CD4-positive, alpha-beta memory T cell (primary cell): ENCODE measurements at places on chromosomes 1 and 21.
A peak's percentile ranks its signal among the peaks of the same experiment; 100 is the strongest.

DNA sequence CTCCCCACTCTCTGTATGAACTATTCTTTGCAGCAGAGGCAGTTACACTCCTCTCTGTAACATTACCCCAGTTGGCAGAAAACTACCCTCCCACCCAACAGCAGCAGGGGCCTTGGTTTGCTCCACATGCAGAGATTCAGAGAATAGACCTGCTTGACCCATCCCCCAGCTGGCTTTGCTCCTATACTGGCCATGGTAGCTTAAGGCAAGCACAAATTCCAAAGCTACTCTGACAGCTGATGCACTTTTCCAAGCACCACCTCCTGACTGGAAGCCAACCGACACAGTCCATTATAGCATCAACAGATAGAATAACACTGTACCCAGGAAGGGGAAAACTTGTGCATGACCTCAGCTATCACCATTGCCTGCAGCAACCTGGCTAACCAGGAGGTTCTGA, 846.5 kb upstream of the NCAM2 start:
- DNase-seq: no peak

- DNase-seq: no peak
Measured at GRCh38 chr1:182163821-182164223, 102.3 kb upstream of the ZNF648 start.

DNA sequence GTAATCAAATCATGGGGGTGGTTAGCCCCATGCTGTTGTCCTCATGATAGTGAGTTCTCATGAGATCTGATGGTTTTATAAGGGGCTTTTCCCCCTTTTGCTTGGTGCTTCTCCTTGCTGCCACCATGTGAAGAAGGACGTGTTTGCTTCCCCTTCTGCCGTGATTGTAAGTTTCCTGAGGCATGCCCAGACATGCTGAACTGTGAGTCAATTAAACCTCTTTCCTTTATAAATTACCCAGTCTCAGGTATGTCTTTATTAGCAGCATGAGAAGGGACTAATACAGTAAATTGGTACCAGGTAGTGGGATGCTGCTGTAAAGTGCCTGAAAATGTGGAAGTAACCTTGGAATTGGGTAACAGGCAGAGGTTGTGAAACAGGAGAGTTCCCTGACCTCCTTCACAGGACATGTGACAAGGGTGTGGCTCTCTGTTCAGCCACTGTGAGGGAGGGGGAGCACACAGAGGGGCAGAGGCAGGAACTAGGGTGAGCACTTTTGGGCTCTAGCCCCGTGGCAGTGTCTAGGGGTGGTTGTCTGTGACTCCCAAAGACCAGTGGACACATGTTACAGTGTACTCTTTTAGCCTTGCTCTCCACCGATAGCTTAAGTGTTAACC, 105.3 kb downstream of the BACH1 start:
- DNase-seq: no peak

GRCh38 chr1:245107776-245108114, 47.0 kb upstream of the KIF26B start:
- no peak for DNase-seq

- DNase-seq: peak; percentile 81
Measured at GRCh38 chr1:160607011-160607671, 27.8 kb upstream of the CD84 start.

DNA sequence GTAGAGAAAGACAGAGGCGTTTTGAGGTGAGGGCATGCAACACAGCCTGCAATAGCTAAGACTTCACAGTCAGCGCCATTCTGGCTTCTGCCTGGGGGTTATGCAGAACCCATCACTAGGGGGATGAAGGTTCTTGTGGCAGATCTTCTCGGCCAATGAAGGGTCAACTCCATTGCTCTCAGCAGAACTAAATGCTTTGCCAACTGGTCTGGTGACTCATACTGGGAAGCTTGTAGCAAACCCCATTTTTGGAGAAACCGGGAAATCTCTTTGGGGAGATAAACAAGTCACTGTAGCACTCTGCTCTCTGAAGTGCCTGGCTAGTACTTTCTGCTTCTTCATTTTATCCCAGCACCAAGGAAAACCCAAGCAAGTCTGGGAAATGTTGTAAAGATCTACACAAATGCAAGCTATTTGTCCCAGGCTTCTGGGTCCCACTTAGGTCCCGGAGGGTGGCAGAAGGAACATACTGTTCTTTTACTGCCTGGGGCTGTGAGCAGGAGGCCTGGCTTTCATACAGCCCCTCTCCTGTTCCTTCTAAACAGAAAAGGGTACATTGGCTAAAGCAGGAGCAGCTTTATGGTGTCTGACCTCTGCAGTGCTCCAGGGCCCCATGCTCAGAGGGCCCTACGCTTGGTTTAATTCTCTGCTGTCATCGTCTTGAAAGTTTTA, 28.8 kb downstream of the SHISA4 start:
- no peak for DNase-seq
